Activated T-helper 1 cell treated with anti-CD3 and anti-CD28 coated beads, Interleukin-12 subunit alpha, Interleukin-12 subunit beta, Interleukin-2, Interleukin-4 antibody, amounts not matched to agents 30 ng/mL and 10 ng/mL and 1 ng/mL, durations not matched to agents 14 hours and 24 hours and 36 hours (primary cell): ENCODE measurements at places on chromosomes 3 and 15. TPM values are rescaled to one million over a fixed set of nuclear protein-coding genes. Genes with fewer than 3 reads are reported as not detected.

Gene XCR1
- 0.05 and 0.08 TPM in 2 replicates for total RNA-seq

Gene C2CD4A
- 0.13 and 0.17 TPM in 2 replicates for total RNA-seq

Gene PPP2R3A
- total RNA-seq: 0.15 TPM in 1 of 2 replicates, not detected in the other

Gene HYKK
- total RNA-seq: 1.2 and 1.4 TPM in 2 replicates

Gene CSPG5
- 1.4 and 1.7 TPM in 2 replicates for total RNA-seq
